ENCODE measurements at places on chromosomes 4 and X.

DNA sequence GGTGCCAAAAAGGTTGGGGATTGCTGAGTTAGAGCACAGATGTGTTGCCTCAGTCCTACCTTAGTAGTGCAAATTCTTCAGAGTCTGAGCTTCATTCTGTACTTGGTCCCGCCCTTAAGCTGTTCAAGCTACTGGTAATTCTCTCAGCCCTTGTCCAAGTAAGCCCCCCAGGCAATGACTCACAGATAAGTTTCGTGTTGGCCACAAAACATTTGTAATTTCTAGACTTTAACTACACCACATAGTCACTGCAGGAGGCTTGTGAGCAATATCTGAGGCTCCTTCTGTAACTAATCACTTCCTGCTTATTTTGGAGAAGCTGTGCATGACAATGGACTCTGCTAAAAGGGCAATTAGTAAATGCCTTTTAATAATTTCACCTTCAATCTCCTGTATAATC lies 1420.5 kb downstream of the PCDH7 start:
- DNase-seq: no peak

- DNase-seq: peak; percentile 16
Observed at GRCh38 chr4:101282076-101282844, 65.1 kb downstream of the PPP3CA start.

GRCh38 chr4:73452953-73453700 lies 17.1 kb downstream of the AFP start:
- no peak for DNase-seq

DNA sequence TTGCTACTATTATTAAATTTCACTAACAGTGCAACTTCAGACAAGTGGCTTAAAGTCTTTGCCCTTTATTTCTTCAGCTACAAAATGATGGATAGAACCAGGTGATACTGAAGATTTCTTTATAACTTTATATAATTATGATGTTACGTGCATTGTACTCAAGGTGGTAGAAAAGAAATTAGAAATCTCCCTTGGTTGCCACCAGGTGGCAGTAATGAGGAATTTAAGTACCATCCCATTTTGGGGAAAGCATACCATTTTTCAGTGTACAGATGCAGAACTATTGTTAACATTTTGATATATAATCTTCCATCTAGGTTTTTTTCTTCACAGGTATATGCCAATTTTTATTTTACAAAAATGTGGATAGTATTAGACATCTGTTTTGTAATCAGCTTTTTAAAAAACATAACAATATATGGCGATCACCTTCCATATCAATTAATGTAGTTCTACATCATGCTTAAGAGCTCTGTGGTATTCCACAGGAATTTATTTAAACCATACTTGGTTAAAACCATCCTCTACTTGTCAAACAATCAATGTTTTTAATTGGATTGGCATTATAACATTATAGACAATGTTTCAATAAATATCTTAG lies 37.7 kb upstream of the RAB33B start:
- DNase-seq: no peak

GRCh38 chr4:163562496-163562895 lies 68.0 kb downstream of the TMA16 start:
- no peak for DNase-seq

Data from stimulated activated CD4-positive, alpha-beta T cell treated with anti-CD3 and anti-CD28 coated beads, Interleukin-2, amount 100 ng/mL, for 48 hours (primary cell).